ENCODE measurements at places on chromosomes 2 and 18.
A peak's percentile ranks its signal among the peaks of the same experiment; 100 is the strongest.

DNA sequence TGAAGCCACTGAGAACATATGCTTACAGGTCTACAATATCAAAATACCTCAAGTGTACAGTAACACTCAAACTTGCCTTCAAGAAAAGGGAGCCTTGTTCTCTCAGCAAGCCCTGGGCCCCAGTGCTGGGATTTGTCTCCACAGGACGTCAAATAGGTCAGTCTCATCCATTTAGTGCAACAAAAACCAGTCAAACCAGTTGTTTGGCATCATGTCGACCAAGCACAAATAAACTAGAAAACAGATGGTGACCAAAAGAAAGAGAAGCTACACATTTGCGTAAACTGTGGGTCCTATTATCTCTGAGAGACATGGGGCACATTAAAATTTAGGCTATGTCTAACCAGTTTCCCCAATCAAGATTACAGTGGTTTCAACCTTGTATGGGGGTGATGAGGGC, 182.6 kb upstream of the PKDCC start:
- no peak for DNase-seq

DNA sequence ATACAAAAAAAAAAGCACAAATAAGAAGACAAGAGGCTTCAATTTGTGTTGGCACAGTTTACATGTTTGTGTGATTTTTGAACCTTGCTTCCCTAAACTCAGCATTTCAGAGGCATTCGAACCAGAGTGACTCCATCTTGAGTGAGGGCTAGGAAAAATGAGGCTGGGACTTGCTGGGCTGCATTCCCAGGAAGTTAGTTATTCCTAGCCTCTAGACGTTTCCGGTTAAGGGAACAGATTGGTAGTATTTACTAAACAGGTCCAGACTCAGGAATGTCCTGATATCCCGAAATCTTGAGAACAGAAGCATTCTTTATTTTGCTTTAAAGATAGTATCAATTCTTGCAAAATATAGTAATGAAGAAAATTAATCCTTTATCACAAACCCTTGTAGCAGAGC, 46.7 kb downstream of the RIT2 start:
- no peak for DNase-seq

DNA sequence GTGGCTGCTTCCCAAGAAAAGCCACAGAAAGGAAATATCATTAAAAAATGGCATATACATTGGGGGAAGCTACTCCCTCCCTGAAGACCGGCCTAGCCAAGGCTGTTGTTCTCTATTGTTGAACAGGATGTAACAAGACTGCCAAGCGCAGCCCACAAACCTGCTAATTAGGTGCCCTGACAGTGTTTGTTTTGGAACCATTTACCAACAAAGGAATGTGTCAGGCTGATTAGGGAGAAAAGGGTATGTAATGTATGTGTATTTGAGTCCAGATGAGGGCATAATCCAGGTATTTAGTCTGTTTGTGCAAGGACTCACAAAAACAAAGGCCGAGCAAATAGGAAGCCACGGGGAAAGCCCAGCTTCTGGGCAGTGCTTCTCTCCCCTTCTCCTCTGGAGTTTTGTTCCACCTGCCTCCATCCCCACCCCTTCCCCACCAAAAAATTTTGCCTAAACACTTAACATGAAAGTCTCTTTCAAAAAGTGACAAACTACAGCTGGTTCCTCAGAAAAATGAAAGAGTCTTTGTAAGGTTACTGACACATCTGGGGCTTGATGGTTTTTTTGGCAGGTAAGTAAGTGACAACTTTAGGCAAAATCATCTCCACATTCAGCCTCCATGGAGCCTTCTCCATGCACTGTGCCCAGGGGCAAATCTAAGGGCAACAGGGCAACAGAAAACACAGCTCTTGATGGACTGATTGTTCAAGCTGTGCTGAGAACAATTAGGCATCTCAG, 78.3 kb upstream of the FZD5 start:
- DNase-seq: no peak

DNA sequence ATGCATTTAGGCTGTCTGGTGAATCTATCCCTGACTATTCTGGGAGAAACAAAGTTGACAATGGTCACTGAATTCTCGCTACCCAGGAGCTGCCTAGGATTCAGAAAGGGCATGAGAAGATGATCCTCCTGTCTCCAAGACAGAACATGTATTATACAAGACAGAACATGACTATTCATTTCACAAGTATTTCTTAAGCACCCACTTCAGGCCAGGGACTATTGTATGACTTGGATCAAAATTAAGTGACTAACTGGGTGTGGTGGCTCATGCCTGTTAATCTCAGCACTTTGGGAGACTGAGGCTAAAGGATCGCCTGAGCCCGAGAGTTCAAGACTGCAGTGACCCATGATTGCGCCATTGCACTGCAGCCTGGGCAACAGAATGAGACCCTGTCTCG, 235.8 kb upstream of the RAB12 start:
- DNase-seq: no peak

GRCh38 chr2:23506531-23507266, 121.7 kb downstream of the KLHL29 start:
- no peak for DNase-seq

DNA sequence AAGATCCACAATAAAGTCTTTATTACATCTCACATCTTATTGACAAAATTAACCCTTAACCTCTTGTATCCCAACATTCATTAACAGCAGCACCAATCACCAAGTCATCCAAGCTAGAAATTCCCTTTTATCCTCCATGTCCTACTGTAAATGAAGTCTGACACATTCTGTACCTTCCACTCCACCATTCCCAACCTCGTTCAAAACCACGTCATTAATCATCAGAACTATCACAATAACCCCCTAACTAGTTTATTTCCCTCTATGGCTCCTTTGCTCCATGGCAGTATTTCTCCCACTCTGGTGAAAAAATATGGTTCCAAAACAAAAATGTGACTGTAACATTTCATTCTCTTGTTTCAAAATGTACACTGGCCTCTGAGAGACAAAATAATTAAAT, 1626.2 kb downstream of the LRP1B start:
- no peak for DNase-seq

DNA sequence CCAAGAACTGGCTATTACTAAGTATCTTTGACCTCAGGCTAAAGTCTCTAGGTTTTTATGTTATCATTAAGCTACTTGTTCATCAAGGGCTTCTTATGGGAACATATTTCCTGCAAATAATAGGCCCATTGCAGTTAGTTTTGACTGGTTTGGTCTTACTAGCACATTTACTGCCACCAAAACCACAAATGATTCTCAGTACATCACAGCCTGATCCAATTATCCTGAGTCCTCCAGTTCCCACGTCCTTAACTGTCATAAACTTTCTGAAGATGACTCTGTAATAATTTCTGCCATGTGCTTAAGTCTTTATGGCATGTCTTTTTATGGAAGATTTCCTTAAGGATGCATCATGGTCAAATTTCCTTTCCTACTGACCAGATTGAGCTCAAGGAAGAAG, 123.3 kb upstream of the TANK start:
- no peak for DNase-seq

GRCh38 chr2:207632575-207633493, 7.6 kb upstream of the METTL21A start:
- DNase-seq: no peak

DNA sequence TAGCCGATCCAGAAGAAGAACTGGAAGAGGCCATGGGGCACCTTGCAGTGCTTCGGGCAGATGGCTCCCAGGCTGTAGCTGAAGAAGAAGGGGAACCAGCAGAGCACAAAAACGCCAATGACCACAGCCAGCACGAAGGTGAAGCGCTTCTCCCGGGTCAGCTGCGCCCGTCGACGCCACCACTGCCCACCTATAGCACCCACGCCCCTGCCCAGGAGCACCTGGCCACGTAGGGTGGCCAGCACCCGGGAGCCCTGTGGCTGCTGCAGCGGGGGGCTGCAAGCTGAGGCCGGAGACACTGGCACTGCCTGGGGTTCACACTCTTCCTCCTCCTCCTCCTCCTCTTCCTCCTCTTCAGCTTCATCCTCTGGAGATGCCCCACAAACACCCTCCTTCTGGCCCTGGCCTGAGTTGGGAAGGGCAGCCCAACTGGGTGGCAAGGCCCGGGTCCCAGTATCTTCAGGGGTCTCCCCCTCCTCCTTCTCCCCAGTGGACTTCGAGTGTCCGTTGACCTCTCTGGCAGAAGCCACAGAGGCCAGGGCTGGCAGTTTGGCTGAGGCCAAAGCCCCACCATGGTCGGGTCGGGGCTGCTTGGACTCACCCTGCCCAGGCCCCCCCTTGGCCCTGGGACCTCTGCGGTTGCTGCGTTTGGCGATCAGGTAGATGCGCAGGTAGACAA, 1.3 kb downstream of the ADRA2B start:
- DNase-seq: no peak

DNA sequence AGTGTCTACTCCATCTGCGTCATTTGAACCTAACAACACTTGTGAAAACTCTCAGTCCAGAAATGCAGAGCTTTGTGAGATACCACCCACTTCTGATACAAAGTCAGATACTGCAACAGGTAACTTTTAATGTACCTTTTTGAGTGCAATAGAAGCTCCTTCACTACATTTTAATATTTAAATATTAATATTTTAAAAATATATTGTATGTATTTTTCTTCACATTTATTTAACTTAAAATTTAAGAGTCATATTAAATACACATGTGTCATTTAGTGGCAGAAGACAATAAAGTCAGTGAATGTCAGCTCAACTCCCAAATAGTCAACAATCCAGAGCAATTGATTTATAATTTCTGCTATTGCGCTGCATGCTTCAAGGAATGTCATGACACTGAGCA, 13.9 kb downstream of the UBXN4 start:
- DNase-seq: no peak

DNA sequence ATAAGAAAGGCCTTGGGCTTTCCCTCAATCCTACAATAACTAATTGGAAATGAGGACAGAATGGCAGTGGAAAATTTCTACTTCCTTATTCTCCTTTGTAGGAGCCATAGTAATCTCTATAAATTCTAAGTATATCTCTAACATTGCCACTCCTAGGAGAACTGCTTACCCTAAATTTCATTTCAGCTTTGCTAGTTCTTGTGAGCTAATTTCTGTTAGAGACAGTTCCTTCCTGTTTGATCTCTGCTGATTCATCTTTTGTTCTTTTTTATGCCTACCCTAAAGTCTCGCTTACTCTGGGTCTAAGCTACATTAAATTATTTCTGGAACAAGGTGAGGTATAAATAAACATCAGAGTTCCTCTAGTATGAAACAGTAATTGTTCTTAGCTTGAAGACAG, 25.7 kb downstream of the ABHD3 start:
- no peak for DNase-seq

DNA sequence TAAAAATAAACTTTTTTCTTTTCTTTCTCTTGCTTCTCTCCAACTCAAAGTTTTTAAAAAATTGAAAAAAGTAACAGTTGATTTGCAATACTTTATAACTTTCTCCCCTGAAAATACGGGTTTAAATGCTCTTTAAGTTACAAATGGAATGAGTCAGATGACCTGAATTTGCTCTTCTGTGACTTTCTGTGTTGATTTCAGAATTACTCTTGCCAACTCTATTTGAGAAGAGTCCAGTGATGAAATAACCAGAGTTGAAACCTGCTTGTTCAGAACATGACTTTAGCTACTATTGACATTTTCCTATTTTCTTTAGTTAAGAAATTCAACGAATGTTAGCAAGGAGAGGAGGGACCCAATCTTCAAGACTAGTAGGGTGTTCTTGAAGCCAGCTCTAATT, 146.1 kb upstream of the ZSWIM2 start:
- DNase-seq: no peak

GRCh38 chr2:102187496-102188150, 800 bp downstream of the IL1RL2 start:
- peak; percentile 29 for DNase-seq

DNA sequence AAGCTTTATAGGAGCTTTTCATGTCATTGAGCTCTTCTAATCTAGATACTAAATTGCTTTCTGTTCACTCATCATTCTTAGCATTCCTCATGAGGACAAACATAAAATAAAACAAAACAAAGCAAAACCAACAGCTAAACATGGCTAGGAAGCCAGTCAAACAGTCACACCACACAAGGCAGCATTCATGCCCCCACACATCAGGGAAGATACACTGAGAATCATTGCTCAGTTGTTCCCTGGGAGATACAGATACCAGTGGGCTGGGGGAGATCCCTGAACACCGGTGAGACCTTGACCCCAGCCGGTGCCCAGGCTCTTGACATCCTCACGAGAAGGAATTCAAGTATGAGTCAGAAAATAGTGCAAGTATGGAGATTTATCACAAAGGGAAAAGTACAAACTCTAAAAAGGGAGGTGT, 177.9 kb upstream of the ARL4C start:
- no peak for DNase-seq

DNA sequence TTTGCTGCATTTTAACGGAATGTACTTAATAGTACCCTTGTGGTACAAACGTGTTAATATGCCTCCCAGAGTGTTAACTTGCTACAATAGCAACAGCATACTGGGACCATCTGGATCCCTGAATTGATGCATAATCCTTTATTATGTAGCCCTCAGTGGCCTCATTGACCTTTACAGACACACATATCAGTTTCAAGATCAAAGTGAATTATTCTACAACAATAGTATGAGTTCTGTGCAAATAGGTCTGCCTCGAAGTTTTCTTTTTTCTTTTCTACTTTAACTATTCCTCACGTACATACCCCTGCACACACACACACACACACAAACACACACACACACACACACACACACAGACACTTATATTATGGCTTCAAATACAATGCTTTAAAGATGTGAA, 1622.1 kb downstream of the LRP1B start:
- no peak for DNase-seq

DNA sequence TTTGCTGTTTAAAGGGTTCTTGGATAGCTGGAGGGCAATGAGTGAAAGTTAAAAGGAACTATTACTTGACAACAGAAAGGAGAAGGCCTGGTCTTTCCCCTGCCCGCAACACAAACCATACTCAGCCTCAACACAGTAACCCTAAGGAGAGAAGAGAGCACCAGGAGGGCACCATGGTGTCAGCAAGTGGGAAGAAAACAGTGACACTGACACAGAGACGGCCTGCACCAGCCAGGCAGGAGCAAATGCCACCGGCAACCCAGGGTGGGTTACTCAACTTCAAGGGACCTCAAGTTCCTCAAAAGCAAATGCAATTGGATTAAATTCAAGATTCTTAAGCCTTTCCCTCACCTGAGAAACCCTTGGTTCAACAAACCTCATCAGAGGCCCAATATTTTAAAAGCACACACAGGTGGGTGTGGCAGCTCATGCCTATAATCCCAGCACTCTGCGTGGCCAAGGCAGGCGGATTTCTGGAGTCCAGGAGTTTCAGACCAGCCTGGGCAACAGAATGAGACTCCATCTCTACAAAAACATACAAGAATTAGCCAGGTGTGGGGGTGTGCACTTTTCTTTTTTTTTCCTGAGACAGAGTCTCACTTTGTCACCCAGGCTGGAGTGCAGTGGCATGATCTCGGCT, 52.3 kb downstream of the TFCP2L1 start:
- DNase-seq: no peak

DNA sequence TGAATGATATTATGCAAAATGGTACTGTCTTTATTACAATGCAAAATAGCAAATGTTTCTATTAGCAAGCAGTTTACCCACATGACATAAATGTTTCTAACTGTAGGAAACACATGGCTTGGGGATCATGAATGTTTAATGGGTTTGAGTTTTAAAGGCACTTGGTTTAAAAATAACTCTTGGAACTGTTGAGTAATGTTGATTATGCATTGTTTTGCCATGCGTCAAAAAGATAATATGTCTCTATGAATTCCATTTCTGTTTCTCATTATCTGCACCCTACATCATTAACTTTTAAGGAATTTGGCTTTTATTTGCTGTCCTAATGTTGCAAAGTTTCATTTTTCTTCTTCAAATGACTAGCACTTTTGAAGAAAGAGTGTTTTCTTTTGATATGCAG, 1355.5 kb downstream of the SUCLG1 start:
- no peak for DNase-seq

Measured in stimulated activated CD8-positive, alpha-beta memory T cell treated with anti-CD3 and anti-CD28 coated beads, Interleukin-4, amount 100 ng/mL, for 24 hours (primary cell).